ENCODE measurements at places on chromosomes 1 and 21.

DNA sequence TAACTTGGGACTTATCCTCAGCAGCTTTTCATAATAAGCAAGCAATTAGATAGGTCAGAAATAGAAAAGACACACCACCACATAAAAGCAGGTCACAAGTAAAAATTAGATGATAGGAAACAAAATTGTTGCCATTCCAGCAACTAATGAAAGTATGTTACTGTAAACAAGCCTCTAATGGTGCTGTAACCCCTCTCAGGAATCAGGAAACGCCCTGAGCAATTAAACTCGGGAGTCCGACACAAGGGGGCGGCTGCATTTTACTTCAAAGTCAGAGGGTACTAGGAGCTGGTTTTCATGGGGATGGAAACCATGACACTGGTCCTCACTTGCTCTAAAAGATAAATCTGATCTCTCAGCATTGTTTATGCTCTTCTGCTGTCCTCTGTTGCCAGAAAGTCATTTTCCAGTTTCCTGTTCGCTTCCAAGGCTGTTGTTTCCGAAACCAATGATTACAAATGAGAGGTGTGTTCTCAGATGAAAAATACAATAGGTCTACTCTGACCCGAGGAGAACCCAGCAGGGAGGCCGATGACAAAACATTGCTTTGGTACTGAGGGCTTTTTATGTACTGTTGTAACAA, 93.4 kb downstream of the TGFBR3 start:
- no peak for DNase-seq

- DNase-seq, result no peak
These were observed 249.1 kb upstream of the NR5A2 start for GRCh38 chr1:199778324-199778955.

DNA sequence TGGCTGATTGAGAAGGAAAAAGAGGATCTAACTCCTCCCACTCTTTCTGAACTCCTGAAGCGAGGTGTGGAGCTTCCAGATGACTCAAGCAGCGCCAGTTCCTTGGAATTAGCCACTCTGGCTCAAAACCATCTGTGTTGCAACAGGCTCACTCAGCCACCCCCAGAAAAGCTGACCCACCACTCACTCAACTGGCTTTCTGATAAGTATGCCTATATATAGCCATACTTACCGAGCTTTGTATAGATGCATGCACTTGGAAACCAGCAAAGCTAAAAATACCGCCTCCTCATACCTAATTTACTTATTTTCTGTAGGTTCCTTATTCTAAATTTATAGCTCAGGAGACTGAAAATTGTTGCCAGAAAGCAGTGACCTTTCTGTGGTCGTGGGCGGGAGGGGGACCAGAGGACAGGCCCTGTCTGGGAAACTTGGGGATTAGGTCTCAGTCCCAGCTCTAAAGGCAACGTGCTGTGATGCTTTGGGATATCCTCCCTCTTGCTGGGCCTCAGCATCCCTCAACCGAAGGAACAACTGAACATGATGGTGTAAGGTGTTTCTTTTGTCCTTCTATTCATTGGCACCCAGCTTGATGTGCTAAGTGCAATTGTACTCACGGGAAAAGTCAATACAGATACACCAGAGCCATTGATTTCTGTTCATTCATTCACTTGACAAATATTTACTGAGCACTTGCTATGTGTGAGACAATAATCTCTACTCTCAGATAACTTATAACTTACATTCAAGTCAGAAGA, 65.7 kb downstream of the NENF start:
- DNase-seq, result no peak

DNA sequence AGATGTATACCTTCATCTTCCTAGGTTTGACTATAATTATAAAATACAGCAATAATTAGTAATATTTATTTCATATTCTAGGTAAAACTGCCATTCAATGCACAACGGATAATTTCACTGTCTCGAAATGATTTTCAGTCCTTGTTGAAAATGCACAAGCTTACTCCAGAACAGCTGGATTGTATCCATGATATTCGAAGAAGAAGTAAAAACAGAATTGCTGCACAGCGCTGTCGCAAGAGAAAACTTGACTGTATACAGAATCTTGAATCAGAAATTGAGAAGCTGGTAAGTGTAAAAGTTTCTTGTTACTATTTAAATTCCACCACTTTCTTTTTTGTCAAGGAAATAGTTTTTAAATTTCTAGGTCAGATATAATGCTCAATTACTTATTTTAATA, 30.7 kb downstream of the BACH1 start:
- no peak for DNase-seq

DNA sequence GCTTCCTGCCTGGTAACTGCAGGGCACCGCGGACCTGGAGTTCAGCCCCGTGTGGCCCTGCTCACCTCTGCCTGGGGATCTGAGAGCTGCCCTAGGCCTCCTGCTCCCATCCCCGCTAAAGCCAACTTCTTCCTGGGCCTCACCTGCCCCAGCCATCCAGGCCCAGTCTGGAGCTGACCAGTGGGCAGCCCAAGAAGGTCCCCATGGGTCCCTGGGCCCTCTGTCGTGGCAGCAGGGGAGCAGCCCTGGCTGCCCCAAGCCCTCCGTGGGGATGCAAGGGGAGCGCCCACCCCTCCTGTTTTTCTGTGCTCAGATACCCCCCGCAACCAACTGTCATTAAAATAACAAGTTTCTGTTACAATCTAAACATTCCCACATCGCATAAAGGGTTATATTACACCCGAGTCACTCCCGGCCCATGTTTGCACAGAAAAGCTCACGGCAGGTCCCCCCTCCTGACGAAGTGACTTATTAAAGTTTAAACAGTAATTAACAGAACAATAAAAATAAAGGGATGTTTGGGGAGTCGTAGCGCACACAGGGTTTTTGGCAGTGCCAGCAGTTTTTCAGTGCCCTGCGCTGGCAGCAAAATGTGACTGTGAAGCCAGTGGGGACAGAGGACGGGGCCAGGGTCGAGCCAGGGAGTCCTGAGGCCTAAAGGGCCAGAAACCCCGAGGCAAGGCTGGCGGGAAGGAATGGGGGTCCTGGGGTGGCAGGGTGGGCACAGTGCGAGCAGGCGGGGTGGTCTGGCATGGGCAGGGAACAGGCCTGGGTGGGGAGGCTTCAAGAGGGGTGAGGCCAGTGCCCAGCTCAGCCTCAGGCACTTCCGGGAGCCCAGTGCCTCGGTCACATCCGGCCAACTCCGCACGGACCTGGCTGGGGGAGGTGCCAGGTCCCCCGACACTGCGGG, 121.5 kb downstream of the CASZ1 start:
- no peak for DNase-seq

- DNase-seq, result no peak
These were observed 278.0 kb downstream of the MRPL39 start for GRCh38 chr21:25329227-25329825.

- no peak for DNase-seq
These were observed 18.3 kb downstream of the SUSD4 start for GRCh38 chr1:223345720-223346119.

DNA sequence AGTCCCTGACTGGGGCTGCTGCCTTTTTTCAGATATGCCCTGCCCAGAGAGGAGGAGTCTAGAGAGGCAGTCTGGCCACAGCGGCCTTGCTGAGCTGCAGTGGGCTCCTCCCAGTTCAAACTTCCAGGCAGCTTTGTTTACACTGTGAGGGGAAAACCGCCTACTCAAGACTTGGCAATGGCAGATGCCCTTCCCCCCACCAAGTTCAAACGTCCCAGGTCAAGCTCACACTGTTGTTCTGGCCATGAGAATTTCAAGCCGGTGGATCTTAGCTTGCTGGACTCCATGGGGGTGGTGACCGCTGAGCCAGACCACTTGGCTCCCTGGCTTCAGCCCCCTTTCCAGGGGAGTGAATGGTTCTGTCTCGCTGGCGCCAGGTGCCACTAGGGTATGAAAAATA, 18.3 kb upstream of the C1orf53 start:
- no peak for DNase-seq

DNA sequence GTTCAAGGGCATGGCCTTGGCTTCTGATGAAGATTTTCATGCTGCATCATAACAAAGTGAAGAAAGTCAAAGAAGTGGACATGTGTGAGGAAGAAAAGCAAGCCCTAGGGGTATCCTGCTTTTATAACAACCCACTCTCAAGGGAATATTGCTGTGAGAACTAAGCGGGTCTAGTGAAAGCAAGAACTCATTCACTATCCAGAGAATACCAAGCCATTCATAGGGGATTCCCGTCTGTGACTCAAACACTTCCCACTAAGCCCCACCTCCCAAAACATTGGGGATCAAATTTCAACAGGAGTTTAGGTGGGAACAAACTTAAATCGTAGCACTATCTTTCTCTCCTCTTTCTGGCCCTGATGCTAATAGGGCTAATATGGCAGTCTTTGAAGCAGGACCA, 98.5 kb upstream of the CTTNBP2NL start:
- no peak for DNase-seq

Data from stimulated activated CD4-positive, alpha-beta T cell treated with anti-CD3 and anti-CD28 coated beads, Interleukin-12 subunit alpha, Interleukin-12 subunit beta, amount 100 ng/mL, for 4 hours (primary cell).